CD4-positive, alpha-beta T cell treated with Interleukin-2 at 100 ng/mL for 4 hours (primary cell): ENCODE measurements at places on chromosomes 5 and 9.

DNA sequence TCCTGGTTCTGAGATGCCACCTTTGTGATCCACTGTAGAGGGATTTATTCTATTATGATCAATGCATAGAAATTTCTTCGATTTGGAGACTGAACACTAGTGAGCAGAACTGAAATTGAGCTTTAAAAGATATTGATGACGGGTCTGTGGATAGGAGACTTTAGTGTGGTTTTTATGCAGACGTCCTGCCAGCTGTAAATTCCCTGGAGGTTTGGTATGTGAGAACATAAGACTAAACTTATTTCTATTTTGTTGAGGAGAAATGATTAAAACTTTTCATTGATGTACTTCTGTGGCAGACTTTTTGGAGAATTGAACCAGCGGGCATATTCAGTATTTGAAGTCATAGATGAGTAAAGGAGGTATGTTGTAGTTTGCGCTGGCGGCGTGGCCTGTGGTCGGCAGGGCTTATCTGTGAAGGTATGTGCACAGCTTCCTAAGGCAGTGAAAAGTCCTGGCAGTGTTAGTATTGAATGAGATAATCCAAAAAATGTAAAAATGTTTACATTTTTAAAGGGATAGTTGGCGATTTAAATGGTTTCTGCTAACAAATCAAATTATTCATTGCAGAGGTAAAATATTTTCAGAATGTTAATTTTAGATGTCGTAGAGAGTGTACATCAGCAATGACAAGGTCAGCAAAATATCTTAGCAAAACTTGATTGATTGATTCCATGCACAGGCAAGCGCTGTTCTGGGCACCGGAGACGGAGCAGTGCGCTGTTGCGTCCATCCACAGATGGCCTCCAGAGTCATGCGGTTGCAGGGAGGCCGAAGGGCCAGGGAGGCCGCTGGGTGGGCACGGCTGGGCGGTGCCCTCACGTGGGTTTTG lies 20.4 kb downstream of the TENT4A start:
- no peak for DNase-seq

DNA sequence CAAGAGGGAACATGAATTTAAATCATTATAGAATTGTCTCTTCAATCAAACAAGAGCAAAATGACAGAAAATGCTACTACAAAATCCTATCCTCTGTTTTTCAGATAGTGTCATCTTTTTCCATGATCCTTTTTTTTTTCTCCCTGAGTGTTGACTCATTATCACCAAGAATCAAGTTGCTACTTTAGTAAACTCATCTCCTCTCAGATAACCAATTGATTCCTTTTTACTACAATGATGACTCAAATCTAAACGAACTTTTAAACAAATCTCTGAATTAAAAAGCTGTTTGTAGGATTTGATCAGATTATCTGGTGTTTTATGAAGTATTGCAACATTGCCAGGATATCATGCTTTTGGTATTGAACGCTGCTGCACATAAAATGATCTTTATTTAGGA lies 23.9 kb upstream of the IL7R start:
- DNase-seq: peak; percentile 43

GRCh38 chr9:96133321-96134021 lies 168.5 kb downstream of the HSD17B3 start:
- DNase-seq: no peak

DNA sequence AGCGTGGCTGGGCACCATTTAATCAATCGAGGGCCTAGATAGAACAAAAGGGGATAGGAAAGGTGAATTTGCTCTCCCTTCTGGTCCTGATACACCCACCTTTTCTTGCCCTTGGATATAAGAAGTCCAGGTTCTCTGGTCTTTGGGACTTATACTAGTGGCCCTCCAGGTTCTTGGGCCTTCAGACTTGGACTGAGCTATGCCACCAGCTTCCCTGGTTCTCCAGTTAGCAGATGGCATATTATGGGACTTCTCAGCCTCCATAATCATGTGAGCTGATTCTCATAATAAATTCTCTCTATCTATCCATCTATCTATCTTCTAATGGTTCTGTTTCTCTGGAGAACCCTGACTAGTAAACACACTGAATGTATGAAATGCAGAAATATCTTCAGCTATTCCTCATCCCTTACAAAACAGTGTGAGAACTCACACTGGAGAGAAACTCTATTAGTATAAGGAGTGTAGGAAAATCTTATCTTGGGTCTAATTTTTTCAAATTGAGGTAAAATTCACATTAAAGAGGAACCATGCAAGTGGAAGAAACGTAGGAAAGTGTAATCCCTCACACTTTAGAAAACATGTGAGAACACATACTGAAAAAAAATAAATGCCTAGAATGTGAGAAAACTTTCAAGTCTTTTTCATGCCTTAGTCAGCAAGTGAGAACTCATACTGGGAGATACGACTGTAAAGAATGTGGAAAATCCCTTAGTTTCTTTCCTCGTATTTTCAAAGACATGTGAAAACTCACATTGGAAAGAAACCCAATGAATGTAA lies 15.5 kb downstream of the PCDHB15 start:
- no peak for DNase-seq

DNA sequence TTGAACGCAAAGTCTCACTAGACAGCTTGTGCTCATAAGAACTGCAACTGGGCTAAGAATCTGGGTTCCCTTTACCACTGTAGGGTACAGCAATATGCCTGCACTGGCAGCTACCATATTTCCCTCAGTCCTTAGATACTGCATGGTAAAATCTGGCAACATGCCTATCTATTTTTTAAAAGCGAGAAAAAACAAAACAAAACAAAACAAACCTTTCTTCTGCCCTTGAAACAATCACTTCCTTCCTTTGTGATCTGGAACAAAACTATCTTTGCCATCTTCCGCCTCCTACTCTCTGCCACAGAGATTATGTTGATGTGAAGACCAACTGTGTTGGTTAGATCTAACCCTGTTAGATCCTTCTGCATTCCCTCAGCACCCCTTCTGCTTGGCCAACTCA lies 242.9 kb downstream of the EBF1 start:
- no peak for DNase-seq

DNA sequence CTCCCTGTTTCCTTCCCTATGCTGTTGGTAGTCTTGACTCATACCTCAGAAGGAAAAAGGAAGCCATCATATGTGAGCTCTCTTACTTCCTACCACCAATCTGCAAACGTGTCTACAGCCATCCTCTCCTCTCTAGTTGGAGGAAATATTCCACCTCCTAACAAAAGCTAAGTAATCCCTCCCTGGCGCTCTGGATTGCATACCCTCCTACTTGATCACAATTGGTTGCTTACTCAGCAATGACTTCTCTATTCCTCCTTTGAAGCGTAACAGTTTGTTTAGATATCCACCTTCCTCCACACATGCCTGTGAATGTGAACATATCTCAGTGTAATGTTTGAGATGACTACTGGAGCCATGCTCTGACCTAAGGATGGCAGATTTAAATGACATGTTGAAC lies 18.2 kb downstream of the RUSC2 start:
- no peak for DNase-seq

DNA sequence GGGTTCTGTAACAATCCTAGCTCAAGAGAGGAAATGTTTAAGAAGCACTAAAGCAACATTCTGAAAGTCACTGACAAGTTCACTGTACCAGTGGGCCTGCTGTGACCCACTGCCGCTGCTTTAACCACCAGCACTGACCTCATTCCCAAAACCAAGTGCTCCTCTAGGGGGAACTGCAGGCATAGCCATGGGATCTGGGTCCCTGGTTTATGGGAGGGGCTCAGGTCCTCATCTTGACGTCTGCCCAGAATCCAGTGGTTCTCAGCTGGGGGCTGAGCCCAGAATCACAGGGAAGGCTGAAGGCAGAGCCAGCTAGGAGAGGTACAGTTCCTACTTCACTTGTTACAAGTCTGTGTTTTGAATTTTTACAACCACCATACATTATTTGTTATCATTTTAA lies 36.1 kb upstream of the SLC2A8 start:
- DNase-seq: no peak

DNA sequence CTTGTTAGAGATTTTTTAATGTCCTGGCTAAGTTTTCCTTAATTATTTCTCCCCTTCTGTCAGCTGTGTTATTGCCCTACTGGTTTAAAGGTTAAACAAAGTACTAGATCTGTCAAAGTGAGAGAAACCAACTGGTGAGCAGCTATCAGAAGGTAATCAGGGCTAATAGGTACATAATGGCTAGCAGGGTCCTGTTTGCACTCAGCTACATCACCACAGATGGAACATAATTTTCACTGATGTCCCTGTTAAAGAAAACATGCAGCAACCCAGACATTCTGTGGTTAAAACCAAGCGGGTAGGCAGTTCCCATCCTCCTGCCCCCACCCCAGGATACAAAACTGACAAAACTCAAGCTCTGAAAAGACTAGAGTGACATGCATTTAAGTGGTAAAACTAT lies 473.9 kb downstream of the NR2F1-AS1 start:
- DNase-seq: no peak

DNA sequence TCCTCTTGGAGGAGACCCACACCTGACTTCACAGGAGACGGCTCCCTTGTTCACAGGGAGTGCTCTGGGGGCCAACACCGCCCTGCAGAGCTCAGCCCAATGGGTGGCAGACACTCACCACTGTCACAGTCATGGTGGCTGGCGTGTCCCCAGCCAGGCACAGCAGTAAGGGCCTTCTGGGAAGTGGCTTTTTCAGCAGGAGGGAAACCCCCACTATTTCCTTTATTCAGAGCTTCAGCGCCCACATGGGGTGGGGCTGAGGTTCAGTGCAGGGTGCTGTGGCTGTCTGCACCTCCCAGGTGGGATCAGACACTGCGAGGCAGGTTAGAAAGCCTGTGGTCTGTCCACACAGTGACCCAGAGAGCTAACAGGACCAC lies 3.6 kb upstream of the SNAPC4 start:
- peak; percentile 89 for DNase-seq

GRCh38 chr9:116520218-116520617 lies 166.9 kb upstream of the TRIM32 start:
- DNase-seq: no peak

DNA sequence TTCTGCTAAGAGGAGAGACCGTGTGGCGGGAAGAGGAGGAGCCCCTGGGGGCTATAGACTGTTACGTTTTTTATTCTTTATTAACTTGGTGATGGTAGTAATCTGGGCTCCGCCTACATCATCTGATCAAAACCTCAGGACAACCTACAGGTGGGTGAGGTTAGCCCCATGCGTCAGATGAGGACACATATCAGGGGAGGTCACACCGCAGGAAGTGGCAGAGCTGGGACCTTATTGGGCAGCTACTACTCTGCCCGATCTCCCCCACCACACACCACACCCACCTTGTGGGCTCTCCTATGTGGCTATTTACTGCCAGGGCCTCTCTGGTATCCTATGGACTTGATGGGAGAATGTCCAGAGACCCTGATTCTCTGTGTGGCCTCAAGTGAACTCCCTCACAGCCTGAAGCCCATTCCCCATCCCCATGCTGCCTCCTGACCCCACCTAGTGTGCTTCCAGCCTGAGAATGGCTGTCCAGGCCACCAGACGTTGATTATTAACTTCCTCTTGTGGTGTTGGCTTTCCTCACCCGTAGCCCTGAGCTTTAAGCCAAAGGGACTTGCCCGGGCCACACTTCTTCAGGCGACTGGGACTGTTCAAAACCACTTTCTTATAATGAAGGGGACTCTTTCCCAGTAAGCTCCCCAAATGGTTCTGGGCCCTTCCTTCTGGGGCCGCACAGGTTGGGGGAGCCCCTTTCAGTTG lies 8.2 kb downstream of the UNC5A start:
- DNase-seq: no peak

DNA sequence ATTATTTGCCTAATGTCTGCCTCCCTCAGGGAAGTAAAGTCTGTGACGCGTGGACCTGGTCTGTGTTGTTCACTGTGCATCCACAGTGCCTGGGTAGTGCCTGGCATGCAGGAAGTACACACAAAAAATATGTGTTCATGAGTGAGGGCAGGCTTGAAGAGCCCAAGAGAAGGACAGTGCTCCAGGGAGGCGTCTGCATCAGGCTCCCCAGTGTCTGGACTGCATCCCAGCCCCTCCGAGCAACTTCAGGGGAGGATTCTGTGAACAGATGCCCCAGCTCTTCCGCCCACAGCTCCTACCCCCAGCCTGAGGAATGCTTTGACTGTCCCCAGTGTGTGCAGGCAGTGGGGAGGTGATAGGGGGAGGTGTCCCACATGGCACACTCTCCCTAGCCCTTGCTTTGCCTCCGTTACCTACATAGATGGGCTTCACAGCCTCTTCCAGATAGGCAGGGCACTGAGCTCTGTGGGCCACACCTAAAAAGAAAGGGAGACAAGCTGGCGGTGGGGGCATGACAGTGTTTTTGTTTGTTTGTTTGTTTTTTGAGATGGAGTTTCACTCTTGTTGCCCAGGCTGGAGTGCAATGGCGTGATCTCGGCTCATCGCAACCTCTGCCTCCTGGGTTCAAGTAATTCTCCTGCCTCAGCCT lies 25.4 kb downstream of the IRF1 start:
- no peak for DNase-seq

DNA sequence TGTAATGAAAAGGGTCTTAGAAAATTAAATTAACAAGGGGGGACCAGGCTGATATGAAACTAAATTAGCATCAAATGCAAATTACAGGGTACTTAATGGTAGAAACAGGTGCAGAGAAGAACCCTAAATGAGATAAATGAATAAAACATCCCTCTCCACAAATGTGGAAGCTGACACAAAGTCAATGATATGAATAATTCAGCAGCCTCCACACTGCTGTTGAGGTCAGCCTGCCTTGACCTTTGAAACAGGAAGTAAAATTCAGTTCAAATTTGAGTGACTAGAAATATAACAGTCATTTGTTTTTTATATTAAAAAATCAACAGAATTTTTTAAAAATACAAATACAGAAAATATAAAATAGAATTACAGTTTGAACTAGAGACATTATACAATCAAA lies 40.0 kb downstream of the EBF1 start:
- DNase-seq: no peak

DNA sequence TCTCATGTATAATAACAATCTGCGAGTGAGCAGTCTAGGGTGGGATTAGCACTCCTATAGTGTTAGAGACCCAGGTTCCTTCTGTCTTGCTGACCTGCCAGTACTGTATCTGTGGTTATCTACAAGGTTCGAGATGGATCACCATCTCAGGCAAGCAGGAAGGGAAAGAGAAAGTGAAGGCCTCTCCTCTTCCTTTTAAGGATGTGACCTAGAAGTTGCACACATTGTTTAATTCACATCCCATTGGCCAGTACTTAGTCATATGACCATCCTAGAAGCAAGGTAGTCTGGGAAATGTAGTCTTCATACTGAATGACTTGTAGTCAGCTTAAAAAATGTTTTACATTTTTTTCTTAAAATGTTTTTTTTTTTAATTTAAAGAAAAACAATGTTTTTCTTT lies 168.6 kb downstream of the CARTPT start:
- peak; percentile 54 for DNase-seq

DNA sequence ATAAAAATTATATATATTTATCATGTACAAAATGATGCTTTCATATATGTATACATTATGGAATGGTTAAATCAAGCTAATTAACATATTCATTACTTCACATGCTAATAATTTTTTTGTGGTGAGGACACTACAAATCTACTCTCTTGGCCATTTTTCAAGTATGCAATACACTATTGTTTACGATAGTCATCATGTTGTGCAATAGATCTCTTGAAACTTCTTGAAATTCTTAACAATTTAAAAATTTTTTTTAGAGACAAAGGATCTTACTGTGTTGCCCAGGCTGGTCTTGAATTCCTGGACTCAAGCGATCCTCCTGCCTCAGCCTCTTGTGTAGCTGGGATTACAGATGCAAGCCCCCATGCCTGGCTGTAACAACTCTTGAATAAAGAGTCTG lies 45.2 kb upstream of the SHOC1 start:
- DNase-seq: no peak

GRCh38 chr5:174188295-174188694 lies 142.8 kb downstream of the NSG2 start:
- no peak for DNase-seq
